Breast epithelium (tissue), 4 donors: ENCODE measurements at places on chromosomes 6 and 20. TPM values are rescaled to one million over a fixed set of nuclear protein-coding genes. Genes with fewer than 3 reads are reported as not detected.

- H3K4me3 ChIP-seq, result no peak overlapping the region
- no peaks in the 10 kb centered on the region for H3K27me3 ChIP-seq
- no peaks in the 10 kb centered on the region for H3K36me3 ChIP-seq
- H3K27ac ChIP-seq, result no peak overlapping the region
These were observed 13.5 kb upstream of the CNR1 start for GRCh38 chr6:88179692-88180091.

Gene TMEM151B
- not detected for total RNA-seq

Gene SLC25A27
- 37.4 TPM for total RNA-seq

DNA sequence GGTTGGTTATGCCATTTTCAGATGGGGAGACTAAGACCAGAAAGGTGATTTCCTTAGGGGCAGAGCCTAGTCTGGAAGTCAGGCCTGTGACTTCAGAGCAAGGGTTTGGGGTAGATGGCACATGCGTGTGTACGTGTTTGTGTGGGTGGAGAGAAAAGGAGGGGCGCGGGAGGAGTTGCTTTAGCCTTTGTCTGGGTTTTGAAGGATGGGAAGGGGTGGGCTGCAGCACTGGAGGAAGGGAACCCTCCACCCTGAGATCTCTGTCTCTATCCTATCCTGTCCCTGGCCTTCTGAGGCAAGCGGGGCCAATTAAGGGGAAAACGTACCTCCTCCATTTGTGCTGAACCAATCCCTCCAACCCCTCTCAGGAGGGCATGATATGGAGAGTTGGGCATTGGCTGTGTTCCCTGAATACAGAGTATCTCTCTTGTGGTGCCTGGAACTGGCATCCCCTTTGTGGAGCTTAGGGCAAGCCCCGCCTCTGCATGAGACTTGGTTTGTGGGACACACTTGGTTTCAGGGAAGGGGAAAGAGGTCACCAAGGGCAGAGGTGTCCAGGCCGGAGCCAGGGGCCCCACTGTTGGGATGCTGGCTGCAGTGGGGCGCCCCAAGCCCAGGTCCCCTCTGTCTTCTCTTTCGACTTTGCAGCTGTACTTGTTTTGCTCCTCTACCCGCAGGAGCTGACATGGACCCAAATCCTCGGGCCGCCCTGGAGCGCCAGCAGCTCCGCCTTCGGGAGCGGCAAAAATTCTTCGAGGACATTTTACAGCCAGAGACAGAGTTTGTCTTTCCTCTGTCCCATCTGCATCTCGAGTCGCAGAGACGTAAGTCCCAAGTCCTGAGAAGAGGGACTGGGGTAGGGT, at the start of gene DBNDD2:
Gene DBNDD2 (plus strand): TSS at position 507 of the 863 bp plus-strand sequence. CDS start 179 bp downstream, at position 686.
- H3K4me1 ChIP-seq, result no peaks in the 10 kb centered on the region
- DNase-seq, result no peak
- peak within 1 kb of the TSS; percentile 93 for H3K27ac ChIP-seq
- H3K4me3 ChIP-seq, result peak within 1 kb of the TSS; percentile 88

DNA sequence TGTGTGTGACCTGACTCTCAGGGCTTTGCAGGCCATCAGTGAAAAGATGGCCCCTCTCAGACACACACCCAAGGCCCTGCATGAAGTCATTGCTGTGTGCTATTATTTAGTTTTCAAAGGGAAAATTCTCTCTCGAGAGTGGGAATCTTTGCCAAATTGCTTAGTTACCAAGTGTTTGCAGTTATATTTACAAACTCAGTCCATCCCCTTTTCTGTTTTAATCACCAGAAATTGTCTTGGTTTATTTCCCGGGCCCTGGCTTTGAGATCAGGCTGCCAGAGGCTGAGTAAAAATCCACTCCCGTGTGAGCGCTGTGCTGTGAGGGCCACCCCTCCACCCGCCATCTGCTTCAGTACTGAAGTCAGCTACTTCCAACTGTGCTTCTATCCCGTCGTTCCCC, 163.1 kb downstream of the SOD2 start:
- H3K36me3 ChIP-seq, result no peaks in the 10 kb centered on the region
- no peaks in the 10 kb centered on the region for H3K4me1 ChIP-seq
- H3K27ac ChIP-seq, result no peak overlapping the region
- no peak overlapping the region for H3K4me3 ChIP-seq
- no peak for DNase-seq

Gene TRIM40
- 0.33 TPM for total RNA-seq

Gene LRFN2
- not detected for total RNA-seq

Gene CLVS2
- total RNA-seq, result not detected

DNA sequence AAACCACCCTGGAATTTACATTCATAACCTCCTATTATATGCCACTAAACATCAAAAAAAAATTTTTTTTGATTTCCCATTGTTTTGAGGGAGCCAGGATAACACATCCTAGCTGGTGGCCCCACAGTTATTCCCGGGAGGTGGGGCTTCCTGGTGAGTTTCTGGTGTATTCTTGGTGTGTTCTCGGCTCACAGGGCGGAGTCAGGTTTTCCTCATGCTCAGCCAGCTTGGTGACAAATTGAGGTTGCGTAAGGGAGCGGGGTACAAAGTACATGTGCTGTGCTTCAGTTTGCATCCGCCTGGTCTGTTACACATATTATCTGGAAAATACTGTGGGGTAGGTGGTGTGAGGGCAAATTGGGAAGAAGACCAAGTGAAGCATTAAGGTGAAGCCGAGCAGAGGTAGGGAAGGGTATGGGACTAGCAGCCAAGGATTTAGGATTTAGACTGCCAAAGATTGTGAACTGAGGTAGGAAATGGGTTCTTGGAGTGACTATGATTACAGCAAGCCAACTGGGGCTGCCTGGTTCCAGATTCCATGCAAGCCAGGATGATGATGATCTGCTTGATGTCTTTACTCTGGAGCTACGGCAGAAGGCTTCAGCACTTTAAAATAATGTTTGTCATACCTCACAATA, 46.2 kb upstream of the EEF1A1 start:
- no peaks in the 10 kb centered on the region for H3K4me1 ChIP-seq
- H3K27ac ChIP-seq, result no peak overlapping the region
- H3K27me3 ChIP-seq, result no peaks in the 10 kb centered on the region
- no peak overlapping the region for H3K4me3 ChIP-seq
- no peak for DNase-seq

- H3K4me3 ChIP-seq, result no peak overlapping the region
- DNase-seq, result no peak
- H3K36me3 ChIP-seq, result no peaks in the 10 kb centered on the region
- H3K27me3 ChIP-seq, result no peaks in the 10 kb centered on the region
- no peak overlapping the region for H3K27ac ChIP-seq
These were observed 185.7 kb upstream of the MARCKS start for GRCh38 chr6:113671421-113671820.

GRCh38 chr20:48126227-48126740, 341.0 kb upstream of the SULF2 start:
- H3K27ac ChIP-seq, result no peak overlapping the region
- H3K4me3 ChIP-seq, result no peak overlapping the region
- no peak for DNase-seq
- no peaks in the 10 kb centered on the region for H3K27me3 ChIP-seq
- H3K4me1 ChIP-seq, result peaks cover 6% of the 10 kb centered on the region

DNA sequence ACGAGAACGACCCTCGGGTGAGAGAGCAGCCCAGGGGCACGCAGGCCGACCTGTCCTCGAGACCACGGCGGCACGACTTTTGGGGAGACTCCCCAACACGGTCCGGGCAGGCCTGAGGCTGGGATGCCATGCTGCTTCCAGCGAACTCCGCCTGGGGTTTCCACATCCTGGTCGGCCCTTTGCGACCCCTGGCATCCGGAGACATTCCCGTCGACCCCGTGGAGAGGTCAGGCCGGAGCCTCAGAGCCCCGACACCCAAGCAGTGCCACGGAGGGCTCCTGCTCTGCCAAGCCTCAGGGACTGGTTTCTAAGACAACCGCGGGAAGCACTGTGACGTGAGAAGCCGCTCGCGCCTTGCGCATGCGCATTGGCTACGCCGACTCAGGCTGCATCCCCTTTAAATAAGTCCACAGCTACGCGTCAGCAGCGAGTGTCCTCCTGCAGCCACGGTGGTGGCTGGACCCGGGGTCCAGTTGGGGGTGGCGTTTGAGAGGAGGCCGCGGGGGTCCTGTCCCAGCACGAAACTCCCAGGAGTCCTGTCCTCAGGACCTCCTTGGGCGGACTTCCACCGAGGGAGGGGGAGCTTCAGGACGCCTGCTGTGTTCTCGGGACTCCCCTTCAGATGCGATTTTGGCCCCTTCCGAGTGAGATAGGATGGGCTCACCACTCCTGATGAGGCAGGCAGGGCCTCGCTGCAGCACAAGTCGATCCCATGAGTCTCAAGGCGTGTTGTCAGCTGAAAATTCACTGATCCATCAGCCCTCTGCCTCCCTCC, 1089.3 kb upstream of the DEFB115 start:
- no peak for DNase-seq
- H3K27me3 ChIP-seq, result no peaks in the 10 kb centered on the region
- no peak overlapping the region for H3K27ac ChIP-seq
- H3K4me1 ChIP-seq, result no peaks in the 10 kb centered on the region

GRCh38 chr20:35328689-35329088, 36.5 kb upstream of the FAM83C start:
- no peaks in the 10 kb centered on the region for H3K27me3 ChIP-seq
- H3K27ac ChIP-seq, result no peak overlapping the region
- DNase-seq, result no peak
- H3K4me1 ChIP-seq, result no peaks in the 10 kb centered on the region
- H3K36me3 ChIP-seq, result no peaks in the 10 kb centered on the region

Gene VGLL2
- total RNA-seq, result not detected

Gene UBR2
- 33.8 TPM for total RNA-seq

DNA sequence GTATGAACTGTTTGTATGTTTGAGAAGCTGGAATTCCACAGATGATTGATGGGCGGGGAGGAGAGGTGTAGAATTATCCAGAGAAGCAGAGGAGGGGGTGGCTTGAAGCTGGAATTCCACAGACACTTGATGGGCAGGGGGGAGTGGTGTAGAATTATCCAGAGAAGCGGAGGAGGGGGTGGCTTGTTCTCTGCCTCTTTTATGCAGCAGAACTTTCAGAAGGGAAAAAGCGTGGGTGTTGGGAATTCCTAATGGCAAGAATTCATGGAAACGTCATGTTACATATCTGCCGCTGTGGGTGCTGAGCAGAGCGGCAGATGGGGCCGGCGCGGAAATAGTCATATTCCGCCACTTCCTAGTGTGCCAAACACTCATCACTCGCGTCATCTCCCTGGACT, 167.9 kb upstream of the KCNG1 start:
- H3K36me3 ChIP-seq, result no peaks in the 10 kb centered on the region
- H3K4me3 ChIP-seq, result no peak overlapping the region
- H3K4me1 ChIP-seq, result no peaks in the 10 kb centered on the region
- no peaks in the 10 kb centered on the region for H3K27me3 ChIP-seq
- no peak for DNase-seq

DNA sequence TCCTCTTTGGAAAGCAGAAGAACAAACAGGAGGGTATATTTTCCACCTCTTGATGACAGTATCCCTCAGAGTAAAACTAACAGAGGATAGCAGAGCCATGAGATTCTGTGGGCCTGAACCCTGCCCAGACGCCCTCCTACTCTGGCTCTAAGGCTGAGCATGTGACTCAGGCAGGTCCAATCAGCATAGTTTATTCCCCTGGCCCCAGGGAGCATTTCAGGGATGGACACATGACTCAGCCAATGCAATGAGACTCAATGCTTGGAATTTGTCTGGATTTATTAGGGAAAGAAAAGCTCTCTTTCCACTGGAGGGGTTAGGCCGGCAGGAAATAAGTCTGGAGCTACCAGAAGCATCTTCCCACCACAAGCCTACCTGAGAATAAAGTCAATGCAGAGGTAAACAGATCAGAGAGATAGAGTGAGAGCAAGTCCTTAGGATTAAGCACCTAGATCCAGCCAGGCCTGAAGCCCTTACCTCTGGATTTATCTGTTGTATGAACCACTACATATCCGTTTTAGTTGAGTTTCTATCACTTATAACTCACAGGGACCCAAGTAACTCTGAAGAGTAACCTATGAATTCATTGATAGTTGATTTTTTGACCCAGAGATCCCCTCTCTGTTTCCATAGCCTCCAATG, 68.2 kb upstream of the EYA2 start:
- H3K27ac ChIP-seq, result no peak overlapping the region
- no peaks in the 10 kb centered on the region for H3K4me1 ChIP-seq
- no peaks in the 10 kb centered on the region for H3K36me3 ChIP-seq
- no peak for DNase-seq

DNA sequence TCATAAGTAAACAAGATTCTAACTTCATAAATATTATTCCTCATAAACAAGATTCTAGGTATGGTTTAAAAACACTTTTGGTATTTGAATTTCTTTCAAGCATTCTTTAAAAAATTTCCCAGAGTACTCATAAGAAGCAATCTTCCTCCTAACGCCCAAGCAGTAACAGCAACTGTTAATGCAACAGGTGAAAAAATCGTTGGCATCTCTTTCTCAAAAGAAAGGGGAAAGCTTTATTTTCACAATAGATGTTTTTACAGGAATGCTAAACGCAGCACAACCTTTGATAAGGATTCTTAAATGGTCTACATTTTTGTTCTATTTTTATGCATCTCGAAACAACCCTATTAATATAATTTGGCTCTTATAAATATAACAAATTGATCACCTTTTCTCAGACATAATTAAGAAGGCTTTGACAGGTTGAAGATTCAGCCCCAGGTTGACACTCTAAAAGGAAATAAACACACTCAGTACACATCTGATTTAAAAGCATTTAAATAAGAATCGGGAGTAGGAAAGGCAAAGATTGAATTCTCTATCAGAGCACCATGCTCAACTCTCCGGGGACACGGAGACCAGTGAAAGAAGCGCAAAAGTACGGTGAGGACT, 634 bp downstream of the AHI1 start:
- peak overlapping the region; percentile 99 for H3K27ac ChIP-seq
- no peaks in the 10 kb centered on the region for H3K36me3 ChIP-seq
- H3K4me1 ChIP-seq, result no peaks in the 10 kb centered on the region
- H3K27me3 ChIP-seq, result no peaks in the 10 kb centered on the region
- H3K4me3 ChIP-seq, result peak overlapping the region; percentile 75

DNA sequence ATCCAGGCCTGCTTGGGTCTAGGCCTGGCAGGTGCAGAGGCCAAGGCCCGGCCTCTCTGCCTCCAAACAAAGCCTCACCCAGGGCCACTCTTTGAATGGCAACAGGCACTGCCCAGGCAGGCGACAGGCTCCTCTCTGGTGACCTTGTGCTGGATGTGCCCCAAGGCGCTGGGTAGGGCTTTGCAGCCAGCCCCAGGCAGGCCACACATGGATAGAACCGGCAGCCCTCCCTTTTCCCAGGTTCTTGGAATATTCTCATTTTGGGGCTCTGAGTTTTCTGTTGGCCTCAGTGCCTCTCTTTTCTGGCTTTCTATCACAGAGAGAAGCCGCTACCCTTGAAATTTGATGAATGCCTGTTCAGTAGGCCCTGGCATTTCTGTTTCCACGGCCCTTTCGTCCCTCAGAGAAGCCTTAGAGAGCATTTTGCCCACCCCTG, 18.9 kb downstream of the PKIG start:
- peaks cover 5% of the 10 kb centered on the region for H3K4me1 ChIP-seq
- no peaks in the 10 kb centered on the region for H3K27me3 ChIP-seq
- H3K36me3 ChIP-seq, result no peaks in the 10 kb centered on the region
- H3K4me3 ChIP-seq, result no peak overlapping the region

- H3K4me1 ChIP-seq, result no peaks in the 10 kb centered on the region
- H3K27me3 ChIP-seq, result no peaks in the 10 kb centered on the region
- no peaks in the 10 kb centered on the region for H3K36me3 ChIP-seq
- no peak for DNase-seq
- H3K4me3 ChIP-seq, result no peak overlapping the region
These were observed 196.9 kb downstream of the NFATC2 start for GRCh38 chr20:51345601-51346101.

Gene RBBP8NL
- total RNA-seq, result 4.0 TPM
